RWPE1 (cell line): ENCODE measurements at places on chromosomes 7 and 10.

GRCh38 chr7:113289140-113289740 is 170.9 kb upstream of the SMIM30 start:
- DNase-seq = no peak

GRCh38 chr7:981793-982510 is 1.0 kb upstream of the CYP2W1 start:
- DNase-seq = no peak

GRCh38 chr7:100946766-100947365 is 2.5 kb upstream of the MUC3A start:
- DNase-seq = no peak

GRCh38 chr7:78716876-78717275 is 736.6 kb downstream of the MAGI2 start:
- no peak for DNase-seq
